ENCODE measurements at places on chromosomes 11 and 22.

DNA sequence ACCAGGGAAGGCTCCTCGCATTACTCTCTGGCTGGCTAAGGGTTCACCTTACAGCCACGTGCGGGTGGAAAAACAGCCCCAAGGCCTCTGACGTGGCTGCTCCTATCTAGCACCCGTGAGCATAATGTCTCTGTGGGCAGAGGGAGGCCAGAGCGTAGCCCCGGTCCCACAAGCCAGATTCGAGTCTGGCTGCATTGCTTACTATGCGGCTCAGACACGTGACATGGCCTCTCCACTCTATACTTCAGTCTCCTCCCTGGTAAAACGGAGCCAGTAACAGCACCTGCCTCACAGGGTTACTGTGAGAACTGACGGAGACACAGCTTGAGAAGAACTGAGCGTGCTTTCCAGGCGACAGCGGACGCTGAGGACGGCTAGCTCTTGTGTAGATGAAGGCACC lies 105.8 kb upstream of the BID start:
- DNase-seq = no peak

GRCh38 chr11:8757533-8757932 lies 74.9 kb downstream of the RPL27A start:
- DNase-seq = peak; percentile 57

- no peak for DNase-seq
These were observed 66.5 kb upstream of the SLC25A18 start for GRCh38 chr22:17496841-17497240.

- no peak for DNase-seq
These were observed 106.7 kb downstream of the MORC2 start for GRCh38 chr22:30861688-30862552.

- peak; percentile 50 for DNase-seq
These were observed 334.5 kb downstream of the RAB38 start for GRCh38 chr11:87840786-87841185.

DNA sequence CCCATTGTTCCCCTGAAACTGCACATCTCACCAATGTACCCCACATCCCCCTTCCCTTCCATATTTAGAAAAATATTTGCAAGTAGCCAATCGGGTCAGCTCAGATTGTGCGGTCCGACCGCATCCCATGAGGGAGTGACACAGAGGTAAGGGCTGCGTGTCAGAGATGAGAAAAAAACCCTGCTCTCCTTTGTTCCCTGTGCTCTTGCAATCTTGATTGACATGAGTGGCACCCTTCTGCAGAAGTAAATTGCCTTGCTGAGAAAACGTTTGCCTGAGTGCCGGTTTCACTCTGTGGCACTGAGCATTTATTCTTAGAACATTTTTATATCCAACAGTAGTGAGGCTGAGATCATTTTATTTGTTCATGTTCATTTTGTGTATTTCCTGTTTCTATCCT lies 81.6 kb upstream of the CCDC90B start:
- no peak for DNase-seq

DNA sequence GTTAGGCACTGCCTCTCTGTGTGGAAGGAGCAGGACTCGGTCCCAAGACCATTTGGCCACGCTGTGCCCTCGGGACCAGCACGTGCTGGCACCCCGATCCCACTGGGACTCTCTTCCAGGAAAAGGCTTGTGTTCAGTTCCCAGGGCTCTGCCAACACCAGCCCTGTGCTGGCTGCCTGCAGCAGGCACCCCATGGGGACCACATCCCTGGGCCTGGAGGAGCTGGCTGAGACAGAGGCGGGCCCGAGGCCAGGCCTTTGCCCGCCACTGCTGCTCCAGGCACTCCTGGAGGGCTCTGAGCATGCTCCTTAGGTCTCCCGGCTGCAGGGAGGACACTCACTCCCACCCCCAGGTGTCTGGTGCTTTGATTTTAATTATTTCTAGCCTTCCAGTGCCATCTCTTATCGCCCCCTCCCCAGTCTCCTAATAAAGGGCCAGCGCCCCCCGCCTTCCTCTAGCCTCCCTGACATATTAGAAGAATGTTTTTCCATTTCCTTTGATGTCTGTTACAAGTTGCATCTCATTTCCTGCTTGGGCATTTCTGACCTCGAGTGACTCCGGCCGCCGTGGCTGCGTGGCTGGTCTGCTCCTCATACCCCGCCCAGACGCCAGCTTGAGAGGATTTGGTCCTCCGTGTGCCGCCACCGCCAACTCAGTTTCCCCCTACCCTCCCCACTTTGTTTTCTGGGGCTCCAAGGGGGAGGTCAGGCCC lies 14.4 kb downstream of the CDKN1C start:
- DNase-seq = no peak
